Natural killer cell treated with Interleukin-12 subunit alpha and Interleukin-12 subunit beta and Interleukin-15 and Interleukin-18, amount 100 ng/mL, for 72 hours (primary cell): ENCODE measurements at places on chromosomes 2 and 18.
A peak's percentile ranks its signal among the peaks of the same experiment; 100 is the strongest.

- H3K36me3 ChIP-seq = peaks cover 5% of the 10 kb centered on the region
- no peaks in the 10 kb centered on the region for H3K4me1 ChIP-seq
- H3K4me3 ChIP-seq = no peak overlapping the region
- H3K27ac ChIP-seq = no peak overlapping the region
- no peaks in the 10 kb centered on the region for H3K27me3 ChIP-seq
- DNase-seq = no peak
Measured at GRCh38 chr18:53441761-53442414, 782.6 kb downstream of the MBD2 start.

GRCh38 chr2:203909261-203909967 lies 27.1 kb upstream of the ICOS start:
- H3K4me1 ChIP-seq = peaks cover 10% of the 10 kb centered on the region
- peaks cover 7% of the 10 kb centered on the region for H3K27me3 ChIP-seq
- H3K4me3 ChIP-seq = peak overlapping the region; percentile 21

GRCh38 chr2:134108113-134108512 lies 145.8 kb upstream of the MGAT5 start:
- H3K27ac ChIP-seq = no peak overlapping the region
- H3K36me3 ChIP-seq = no peaks in the 10 kb centered on the region
- peaks cover 8% of the 10 kb centered on the region for H3K4me1 ChIP-seq
- DNase-seq = no peak
- peaks cover 22% of the 10 kb centered on the region for H3K27me3 ChIP-seq

DNA sequence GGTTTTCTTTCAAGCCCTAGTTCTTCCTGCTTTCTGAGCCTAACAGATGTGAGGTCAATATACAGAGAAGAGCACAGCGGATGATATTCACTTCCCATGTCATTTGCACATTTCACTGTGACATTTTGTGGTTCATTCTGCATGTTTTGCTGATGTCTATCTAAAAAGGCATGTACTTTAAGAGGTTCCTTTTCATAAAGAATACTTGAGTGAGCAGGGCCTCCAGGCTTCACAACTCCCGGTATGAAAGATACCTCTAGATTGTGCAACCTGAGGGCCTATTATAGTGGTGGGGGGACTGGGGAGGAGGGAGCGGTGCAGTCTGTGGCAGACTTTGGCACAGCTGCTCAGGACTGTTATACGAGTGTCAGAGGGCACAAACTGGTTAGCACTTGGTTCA lies 54.6 kb downstream of the CPO start:
- no peak overlapping the region for H3K27ac ChIP-seq
- H3K4me1 ChIP-seq = peaks cover 8% of the 10 kb centered on the region
- no peak for DNase-seq
- H3K36me3 ChIP-seq = no peaks in the 10 kb centered on the region

GRCh38 chr2:7061921-7062320 lies 144.7 kb downstream of the RNF144A start:
- no peaks in the 10 kb centered on the region for H3K27me3 ChIP-seq
- peaks cover 21% of the 10 kb centered on the region for H3K4me1 ChIP-seq
- H3K27ac ChIP-seq = no peak overlapping the region
- H3K4me3 ChIP-seq = no peak overlapping the region

- DNase-seq = no peak
- H3K4me3 ChIP-seq = no peak overlapping the region
- H3K36me3 ChIP-seq = no peaks in the 10 kb centered on the region
- H3K27ac ChIP-seq = no peak overlapping the region
Measured at GRCh38 chr2:234672498-234673150, 175.7 kb upstream of the ARL4C start.

DNA sequence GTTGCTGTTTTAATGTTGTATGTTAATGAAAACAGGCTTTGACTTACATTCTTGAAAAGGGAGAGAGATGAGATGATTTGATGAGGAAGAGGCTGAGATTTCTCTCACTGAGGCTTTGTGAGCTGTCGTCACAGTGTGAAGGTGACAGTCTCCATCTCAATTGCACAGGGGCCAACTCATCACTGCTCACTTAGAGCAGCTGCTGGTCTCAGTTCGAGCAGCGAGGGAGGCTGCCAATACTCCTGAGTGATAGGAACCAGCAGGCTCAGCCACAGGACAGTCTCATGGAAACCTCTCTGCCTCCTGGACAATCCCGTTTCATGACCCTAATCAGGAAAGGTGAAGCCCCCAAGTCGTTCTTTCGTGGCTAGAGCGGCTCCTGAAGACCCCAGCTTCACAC lies 170.7 kb upstream of the SOX11 start:
- no peak overlapping the region for H3K27ac ChIP-seq
- DNase-seq = no peak
- no peaks in the 10 kb centered on the region for H3K36me3 ChIP-seq
- no peak overlapping the region for H3K4me3 ChIP-seq
- no peaks in the 10 kb centered on the region for H3K4me1 ChIP-seq
- no peaks in the 10 kb centered on the region for H3K27me3 ChIP-seq
